ENCODE measurements at places on chromosomes 2 and 18.

GRCh38 chr2:140014204-140014546 is 1234.0 kb upstream of the NXPH2 start:
- DNase-seq: no peak

DNA sequence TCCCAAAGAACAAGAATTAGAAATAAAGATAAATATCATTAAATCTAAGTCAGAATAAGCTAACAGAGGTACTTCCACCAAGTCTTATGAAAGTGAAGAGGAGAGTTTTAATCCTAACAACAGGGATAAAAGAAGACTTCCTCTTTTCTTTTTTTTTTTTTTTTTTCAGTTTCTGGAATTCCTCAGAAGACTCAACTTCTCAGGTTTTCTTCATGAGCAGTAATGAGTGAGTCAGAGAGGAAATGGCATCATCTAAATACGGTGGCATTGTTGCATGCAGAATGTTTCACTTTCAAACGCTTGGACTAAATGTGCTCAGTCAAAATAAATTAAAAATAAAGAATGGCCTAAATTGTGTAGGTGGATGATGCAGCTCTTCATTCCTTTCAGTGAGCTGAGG is 45.6 kb upstream of the ARHGAP15 start:
- peak; percentile 41 for DNase-seq

DNA sequence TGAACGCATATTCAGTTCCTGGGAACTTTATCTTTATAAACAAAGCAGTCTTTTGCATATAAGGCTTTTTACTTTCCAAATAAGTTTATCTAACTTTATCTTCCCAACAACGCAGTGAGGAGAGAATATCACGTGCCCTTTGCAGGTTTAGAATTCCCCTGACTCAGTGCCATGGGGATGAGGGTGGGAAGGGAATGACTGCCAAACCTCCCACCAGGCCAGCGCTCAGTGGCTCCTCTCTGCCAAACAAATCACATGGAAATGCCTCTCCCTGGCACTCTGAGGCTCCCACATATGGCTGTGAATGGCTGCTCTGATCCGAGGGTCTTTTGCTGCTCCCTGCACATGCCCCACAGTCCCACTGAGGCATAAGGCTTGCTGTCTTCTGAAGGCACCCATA is 158.3 kb downstream of the DNAH6 start:
- no peak for DNase-seq

DNA sequence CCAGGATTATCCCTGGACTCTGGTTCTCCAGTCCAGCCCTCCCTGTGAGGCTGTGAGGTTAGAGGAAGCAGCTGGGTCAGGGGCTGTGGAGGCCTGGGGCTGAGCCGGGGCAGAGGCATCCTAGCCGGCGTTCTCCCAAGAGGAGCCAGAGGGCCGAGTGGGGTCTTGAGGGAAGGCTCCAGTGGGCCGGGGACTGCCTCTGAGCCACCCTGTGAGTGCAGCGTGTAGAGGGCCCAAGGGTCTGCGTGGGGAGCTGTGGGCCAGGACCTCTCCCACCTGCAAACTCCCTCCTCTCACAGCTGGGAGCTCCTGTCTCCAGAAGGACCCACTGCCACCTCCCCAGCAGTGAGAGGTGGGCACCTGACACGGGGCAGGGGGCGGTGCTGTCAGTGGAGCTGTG is 41.0 kb downstream of the GLI2 start:
- DNase-seq: no peak

DNA sequence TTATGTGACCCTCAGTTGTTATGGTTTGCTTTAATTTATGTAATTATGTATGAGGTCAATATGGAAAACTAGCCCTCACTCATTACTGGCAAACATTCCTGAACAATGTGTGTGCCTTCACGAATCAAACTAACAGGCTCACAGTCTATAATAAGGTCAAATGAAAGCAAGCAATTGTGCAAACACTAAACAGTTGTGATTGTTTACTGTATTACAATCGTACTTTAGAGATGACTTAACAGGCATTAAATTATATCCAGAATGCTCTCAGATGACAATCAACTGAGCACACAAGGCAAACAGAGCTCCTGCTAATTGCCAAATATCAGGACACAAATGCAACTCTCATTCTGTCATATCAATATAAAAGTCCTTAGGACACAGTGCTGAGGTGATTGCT is 29.5 kb downstream of the COL5A2 start:
- DNase-seq: peak; percentile 75

GRCh38 chr18:63986885-63987284 is 17.0 kb downstream of the SERPINB8 start:
- no peak for DNase-seq

- DNase-seq: no peak
These were observed 18.5 kb downstream of the REL start for GRCh38 chr2:60899892-60900249.

- DNase-seq: no peak
These were observed 65.1 kb downstream of the TMEM182 start for GRCh38 chr2:102826904-102827303.

DNA sequence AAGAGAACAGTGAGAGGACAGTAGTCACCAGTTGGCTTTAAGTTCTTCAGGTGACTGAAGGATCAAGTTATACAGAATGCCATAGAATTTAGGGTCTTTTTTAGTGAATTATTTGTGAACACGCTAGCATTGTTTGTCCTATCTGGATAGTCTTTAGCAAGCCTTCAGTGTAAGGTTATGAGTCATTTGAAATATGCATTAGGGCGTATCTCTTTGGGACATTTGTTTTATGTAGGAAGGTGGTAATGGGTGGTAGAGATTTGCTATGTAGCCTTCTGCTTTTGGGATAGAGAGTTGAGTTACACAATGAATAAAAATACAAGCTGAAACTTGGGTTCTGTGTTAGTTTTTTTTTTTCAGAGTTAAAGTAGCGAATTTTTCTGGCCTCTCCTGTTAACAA is 13.0 kb downstream of the ACTR2 start:
- no peak for DNase-seq

DNA sequence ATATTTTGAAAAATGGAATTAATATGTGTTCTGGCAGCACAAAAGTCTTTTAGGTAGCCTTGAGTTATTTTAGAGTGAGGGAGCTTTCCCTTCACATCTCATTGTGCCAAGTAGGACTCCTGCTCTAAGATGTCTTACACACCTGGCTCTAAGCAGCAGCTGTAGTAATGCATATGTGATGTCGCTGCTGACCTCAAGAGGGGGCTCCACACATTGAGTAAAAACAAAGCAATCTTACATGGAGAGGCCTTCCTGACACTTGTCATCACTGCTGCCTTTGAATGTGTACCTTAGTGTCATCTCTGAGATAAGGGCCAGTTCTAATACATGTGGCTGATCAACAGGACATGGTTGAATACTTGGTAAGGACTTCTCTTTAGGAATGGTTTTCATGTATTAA is 75.8 kb downstream of the ACTR3 start:
- DNase-seq: no peak

DNA sequence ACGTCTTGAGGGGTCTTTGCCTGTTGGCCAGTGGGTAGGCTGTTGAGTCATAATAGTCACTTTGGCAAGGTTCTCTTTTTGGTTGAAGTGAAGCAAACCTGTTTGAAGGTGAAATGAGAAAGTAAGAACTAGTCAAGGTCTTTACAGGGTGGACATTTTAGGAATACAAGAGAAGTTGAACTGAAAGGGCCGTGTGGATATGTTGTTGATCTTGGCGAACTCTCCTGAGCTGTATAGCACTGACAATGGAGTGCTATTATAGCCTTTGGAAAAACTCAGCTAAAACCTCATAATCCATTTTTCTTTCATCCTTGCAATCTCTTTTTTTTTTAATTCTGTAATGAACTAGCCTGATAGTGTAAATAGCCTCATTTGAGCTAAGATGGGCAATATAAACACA is 248.1 kb downstream of the MEIS1 start:
- no peak for DNase-seq

DNA sequence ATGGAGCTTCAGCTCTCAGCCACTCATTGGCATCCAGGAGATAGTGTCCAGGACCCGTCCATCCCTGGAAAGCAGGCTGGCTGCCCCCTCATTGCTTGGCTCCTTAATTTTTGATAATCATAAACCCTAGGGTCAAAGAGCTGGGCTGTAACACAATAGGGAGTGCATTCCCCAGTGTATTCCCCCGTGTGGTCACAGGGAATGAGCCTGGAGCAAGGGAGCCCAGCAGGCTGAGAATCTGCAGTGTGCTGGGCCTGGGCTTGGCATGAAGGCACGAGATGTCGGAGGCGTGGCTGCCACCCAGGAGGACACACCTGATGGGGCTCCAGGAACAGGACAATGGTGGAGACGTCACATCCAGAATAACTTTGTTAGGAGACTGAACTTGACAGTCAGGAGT is 18.7 kb downstream of the TPRKB start:
- no peak for DNase-seq

- DNase-seq: peak; percentile 19
These were observed 425.3 kb downstream of the MBD2 start for GRCh38 chr18:53799134-53799533.

GRCh38 chr2:50929661-50930060 is 102.3 kb downstream of the NRXN1 start:
- no peak for DNase-seq

GRCh38 chr2:154195644-154196195 is 324.0 kb downstream of the GALNT13 start:
- DNase-seq: no peak

GRCh38 chr2:36493306-36493705 is 104.7 kb downstream of the FEZ2 start:
- no peak for DNase-seq

DNA sequence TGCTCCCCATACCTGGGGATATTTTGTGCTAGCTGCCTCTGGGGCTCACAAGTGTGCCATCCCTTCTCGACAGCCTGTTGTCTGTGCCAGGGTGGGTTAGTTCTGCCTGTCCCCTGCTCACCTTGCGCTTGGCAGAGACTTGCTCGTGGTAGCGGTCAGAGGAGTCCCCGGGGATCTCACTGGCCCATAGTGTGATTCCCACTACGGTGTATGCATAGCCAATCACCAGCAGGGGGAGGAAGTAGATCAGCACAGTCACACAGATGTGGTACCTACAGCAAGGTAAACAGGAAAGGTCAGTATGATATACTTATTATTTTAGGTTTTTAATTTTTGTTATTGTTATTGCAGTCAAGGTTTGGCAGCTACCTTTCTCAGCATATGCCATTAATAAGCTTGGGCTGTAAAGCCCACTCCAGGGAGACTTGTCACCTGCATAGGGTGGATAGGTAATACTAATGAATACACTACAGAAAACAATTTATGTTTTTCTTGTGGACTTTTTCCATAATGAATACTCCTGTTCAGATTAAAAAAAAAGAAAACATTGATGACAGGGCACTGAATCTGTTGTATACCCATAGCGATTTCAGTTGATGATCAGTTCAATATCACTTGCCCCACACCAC is 95.2 kb downstream of the POLE4 start:
- no peak for DNase-seq

DNA sequence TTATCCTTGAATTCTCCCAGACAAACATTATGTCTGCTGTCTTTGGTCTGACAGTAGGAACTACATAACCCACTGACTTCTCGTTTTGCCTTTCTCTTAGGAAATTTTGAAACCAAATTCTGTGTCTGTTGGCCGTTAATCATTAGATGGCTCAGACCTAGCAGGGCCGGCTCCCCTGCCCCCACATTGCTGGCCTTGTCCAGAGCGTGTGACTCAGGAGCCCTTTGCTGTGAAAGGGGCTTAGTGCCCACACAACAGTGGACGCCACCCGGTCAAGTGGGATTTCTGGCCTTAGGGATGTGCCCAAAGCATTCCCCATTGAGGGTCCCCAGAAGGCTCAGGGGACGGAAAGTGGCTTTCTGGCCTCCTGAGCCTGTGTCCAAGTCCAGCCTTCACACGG is 137.5 kb downstream of the CTIF start:
- DNase-seq: no peak

- DNase-seq: no peak
These were observed 154.0 kb downstream of the ANTXR1 start for GRCh38 chr2:69166812-69167468.

DNA sequence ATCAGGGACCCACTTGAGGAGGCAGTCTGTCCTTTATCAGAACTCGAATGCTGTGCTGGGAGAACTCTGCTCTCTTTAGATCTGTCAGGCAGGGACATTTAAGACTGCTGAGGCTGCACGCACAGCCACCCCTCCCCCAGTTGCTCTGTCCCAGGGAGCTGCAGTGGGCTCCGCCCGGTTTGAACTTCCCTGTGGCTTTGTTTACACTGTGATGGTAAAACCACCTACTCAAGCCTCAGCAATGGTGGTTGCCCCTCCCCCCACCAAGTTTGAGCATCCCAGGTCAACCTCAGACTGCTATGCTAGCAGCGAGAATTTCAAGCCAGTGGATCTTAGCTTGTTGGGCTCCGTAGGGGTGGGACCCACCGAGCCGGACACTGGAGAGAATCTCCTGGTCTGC is 11.8 kb upstream of the LHCGR start:
- no peak for DNase-seq

GRCh38 chr2:127343277-127343676 is 44.5 kb downstream of the MAP3K2 start:
- DNase-seq: no peak

- no peak for DNase-seq
These were observed 17.0 kb downstream of the FABP1 start for GRCh38 chr2:88110830-88111229.

GRCh38 chr2:237720957-237721356 is 77.6 kb upstream of the RBM44 start:
- no peak for DNase-seq

- DNase-seq: no peak
These were observed 519.4 kb downstream of the TDRD15 start for GRCh38 chr2:21643180-21643579.

DNA sequence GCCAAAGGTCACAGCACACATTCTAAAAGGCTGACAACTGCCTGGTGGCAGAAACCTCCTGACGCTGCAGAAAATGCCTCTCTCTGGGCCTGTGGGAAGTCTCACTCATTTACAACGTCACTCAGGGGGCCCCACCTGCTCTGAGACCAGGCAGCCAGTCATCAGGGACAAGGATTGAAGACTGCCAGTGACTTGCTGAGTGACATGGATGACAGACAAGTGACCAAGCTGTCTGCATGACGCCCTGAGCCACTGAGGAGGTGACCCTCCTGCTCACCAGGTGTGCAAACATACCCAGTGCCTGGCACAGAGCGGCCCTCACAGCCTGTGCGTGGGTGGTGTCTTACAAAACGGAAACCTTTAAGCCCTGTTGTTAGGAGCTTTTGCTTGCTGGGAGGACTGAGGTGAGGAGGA is 392.4 kb downstream of the TNS1 start:
- DNase-seq: no peak

GRCh38 chr18:9835825-9836224 is 49.9 kb upstream of the TXNDC2 start:
- no peak for DNase-seq

GRCh38 chr18:75467281-75467795 is 39.8 kb upstream of the SMIM21 start:
- no peak for DNase-seq

- no peak for DNase-seq
These were observed 83.9 kb downstream of the AAK1 start for GRCh38 chr2:69559442-69560146.

Measured in BJ (cell line).